Osteoblast (primary cell): ENCODE measurements at places on chromosomes 11 and 22.
A peak's percentile ranks its signal among the peaks of the same experiment; 100 is the strongest.

DNA sequence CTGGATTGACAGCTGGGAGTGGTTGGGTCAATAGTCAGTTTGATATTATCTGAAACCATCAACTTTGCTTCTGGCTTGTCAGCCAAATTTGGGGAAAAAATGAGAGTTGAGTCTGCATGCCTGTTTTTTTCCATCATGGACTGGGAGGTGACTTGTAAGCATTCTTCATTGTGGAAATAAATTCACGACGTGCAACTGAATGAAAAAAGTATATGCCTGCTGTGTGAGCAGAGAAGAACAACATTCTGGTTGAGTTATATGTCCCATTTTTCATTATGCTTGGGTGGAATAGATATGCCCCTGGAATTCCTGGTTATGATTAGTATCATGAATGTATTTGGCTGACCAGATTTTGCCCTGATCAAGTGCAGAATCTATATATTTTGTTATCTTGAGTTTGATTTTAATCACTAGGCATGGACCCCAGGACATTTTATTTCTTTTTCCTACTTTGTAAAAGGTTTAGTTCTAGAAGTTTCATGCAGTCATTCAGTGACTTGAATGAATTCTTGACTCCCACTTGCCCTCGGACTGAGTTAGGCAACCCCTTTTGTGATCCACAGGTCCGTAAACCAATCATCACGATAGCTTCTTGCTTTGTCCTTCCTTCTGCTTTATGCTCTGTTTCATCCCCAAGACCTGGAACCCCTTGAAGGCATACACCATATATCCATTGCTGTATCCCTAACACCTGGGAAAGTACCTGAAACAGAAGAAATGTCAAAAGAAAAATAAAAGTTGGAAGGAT, 205.8 kb downstream of the NAV2 start:
- DNase-seq, result peak; percentile 67

DNA sequence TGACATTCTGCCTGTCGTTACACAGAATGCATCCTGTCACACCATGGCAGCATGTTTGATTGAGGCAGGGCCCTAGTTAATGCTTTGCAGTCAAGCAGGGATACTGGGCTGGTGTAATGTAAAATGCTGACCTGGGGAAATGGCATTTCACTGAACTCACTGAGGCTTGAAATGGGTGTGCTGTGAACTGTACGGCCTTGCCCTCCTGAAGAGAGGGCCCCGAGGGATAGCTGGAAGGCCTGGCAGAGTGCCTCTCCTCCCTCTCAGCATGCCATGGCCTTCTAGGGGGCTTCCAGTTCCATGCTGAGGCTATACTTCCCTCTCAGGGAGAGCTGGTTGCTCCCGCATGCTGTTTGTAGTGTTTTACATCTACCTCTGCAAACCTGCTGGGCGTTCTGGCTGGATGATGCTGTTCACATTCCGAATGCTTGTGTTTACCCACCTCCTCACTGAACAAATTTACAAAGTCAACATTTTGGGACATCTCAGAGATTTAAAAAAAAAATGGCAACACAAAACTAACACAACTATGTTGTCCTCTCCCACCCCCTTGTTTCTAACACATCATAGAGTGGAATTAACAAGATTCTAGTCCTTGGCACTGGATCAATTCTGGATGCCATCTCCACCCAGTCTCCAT, 416.7 kb upstream of the CADM1 start:
- no peak for DNase-seq

DNA sequence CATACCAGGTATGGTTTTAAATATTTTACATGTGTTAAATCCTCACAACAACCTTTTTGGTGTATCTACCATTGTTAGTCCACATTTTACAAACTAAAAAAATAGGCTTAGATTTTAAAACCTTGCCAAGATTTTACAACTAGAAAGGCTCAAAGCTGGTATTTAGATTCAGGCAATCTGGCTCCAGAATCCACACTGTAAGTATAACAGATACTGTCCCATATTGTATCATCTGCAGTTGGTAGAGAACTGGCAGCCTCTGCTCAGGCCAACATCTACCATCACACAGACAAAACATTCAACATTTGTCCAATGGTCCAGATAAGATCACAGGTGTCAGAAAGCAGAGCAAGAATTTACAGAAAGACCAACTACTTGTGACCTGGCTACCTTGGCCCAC, 30.9 kb downstream of the CSNK2A3 start:
- DNase-seq, result no peak

DNA sequence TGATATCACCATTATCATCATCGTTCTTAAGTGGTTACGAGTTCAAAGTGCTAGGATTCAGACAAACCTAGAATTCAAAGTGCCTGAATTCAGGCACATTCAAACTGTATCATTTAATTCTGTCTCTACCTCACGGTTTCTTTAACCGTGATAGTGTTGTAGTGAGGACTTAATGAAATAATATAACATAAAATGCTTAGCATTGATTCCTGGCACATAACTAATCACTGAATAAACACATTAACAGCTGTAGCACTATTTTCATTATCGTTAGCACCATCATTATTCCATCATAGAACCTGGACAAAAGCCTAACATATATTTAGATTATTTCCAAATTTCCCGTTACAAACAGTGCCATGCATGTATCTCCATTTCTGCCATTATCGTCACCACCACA, 102.0 kb downstream of the WNT11 start:
- DNase-seq, result no peak

DNA sequence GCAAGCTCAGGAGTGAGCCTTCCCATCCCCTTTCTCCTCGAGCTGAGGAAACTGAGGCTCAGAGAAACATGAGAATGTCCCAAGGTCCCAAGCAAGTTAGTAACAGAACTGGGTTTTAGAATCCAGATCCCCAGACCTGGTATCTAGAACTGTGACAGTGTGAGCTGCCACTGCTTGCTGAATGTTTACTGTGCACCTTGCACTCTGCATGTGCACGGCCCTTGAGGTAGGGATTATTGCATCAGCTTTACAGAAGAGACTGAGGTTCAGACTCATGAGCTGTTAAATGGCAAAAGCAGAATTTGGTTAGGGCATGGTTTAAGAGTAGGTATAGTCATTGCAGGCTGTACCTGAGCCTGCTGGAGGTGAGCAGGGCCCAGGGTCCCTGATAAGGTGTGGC, 3.8 kb upstream of the MPPED1 start:
- DNase-seq, result no peak

GRCh38 chr22:31947296-31947695, 3.0 kb downstream of the YWHAH start:
- peak; percentile 44 for DNase-seq

DNA sequence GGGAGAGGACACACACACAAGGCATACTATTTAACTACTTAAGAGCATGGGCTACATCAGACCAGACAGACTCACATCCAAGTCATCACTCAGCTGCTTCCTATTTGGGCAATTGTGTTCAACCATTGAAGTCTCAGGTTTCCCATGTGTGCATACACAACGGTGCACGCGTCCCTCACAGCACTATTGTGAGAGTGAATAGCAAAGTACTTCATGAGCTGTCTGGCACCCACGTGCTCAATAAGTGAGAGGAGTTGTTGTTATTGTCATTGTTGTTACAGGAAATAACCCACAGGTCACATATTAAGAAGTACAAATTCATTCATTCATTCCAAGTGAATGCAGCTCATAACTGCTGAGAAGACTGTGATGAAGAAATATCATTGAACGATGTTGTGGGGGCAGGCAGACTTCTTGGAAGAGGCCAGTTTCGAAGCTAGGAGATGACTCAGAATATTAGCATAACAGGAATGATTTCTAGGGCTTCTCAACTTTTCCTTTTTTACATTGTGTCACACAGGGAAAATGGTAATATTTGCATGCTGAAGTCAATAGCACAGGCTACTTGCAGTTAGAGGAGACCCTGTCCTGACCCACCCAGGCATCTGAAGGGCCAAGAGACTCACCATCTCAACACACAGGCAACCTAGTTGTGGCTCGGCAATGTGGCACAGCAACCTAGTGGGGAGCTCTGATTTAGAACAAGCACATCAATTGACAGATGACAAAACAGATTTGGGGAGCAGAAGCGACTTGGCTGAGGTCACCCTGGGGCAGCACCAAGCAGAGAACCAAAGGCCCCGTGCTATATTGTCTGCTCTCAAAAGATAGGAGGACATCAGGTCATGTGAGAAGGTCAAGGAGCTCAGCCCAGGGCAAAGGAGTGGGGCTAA, 606.0 kb downstream of the BUD13 start:
- no peak for DNase-seq

DNA sequence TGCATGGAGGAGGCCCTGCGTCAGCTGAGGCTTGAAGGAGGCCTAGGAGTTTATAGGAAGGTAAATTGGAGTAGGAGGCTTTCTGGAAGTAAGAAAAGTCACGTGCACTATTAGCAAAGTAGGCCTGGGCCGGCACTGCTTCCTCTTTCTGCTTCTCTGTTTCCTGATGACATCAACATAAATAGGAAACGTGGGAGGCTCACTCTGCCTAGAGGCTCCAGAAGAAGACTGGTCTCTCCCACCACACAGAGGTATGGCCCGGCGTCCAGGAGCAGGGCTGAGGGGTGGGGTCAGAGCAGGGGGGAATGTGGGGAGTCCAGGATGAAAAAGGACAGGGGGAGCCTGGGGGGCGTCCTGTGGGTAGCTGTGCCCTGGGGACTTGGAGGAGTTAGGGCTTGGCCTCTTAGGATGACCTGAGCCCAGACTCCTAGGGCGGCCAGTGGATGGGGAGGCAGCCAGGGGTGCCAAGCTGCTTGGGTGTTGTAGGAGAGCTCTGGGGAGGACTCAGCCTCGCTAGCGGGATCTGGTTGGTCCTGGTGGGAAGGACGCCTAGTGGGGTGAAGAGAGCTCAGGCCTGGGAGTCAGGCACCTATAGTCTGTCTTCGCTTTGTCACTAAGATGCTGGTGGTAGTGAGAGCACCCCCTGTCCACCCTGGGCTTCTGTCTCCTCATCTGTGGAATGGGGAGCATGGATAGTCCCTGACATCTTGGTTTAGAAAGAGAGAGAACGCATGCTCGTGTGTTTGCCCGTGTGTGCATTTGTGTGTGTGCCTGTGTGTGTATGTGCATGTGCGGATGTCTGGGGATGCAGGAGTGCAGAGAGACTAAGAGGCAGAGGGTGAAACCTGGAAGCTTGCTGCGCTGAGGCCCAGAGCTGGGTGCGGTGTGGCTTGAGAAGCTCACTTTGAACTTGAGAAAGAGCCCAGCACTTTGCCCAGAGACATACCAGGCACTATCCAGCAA, at the start of gene CSF2RB:
TSS of gene CSF2RB (plus strand) at position 202 of the 963 bp plus-strand sequence. CDS start 8,580 bp downstream, outside the sequence.
- peak; percentile 19 for DNase-seq

DNA sequence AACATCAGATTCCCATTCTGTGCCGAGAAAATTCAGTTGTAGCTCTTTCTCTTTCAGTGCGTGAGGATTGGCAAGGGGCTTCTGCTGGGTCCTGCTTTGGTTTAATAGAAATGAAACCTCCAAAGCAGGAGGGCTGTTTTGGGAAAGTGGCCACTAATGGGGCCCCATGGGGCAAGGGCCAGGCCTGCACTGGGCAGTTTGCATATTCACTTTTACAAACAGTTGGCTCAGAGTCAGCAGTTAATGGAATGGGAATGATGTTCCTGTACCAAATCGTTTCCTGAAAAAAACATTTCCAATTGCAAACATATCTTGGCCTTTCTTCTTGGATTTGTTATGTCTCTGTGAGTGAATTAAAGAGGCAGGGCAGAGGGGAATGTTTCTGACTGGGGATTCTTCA, 92.1 kb downstream of the PARVA start:
- DNase-seq, result peak; percentile 80

DNA sequence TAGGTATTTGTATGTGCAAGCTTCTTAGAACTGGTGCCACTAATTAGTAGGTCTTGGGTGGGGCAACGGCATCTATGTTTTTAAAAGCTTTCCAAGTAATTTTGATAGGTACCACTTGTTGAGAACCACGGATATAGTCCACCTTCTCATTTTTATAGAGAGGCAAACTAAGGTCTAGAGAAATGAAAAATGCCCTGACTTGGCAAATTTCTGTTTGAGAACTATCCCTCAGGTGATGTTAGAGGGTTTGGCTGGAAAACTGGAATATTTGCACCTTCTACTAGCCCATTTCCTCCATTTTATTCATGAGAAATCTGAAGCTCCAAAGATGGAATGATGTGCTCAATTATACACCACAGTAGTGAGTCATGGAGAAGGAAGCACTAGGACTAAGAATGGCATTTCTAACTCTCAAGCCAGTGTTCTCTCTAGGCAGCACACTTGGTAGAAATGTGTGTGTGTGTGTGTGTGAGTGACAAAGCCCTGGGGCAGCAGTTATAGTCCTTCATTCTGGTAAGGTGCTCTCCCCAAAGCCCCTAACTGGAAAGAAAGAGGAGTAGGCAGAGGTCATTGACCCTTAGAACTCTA, 1.8 kb upstream of the TMEM86A start:
- peak; percentile 94 for DNase-seq

- DNase-seq, result no peak
Measured at GRCh38 chr11:68141246-68142027, 20.2 kb upstream of the CHKA start.

GRCh38 chr11:2467695-2468055, 22.9 kb downstream of the KCNQ1 start:
- no peak for DNase-seq

- no peak for DNase-seq
Measured at GRCh38 chr22:22593964-22594656, 35.0 kb upstream of the PRAME start.

GRCh38 chr22:20290045-20290392, 21.9 kb upstream of the RTN4R start:
- DNase-seq, result no peak

DNA sequence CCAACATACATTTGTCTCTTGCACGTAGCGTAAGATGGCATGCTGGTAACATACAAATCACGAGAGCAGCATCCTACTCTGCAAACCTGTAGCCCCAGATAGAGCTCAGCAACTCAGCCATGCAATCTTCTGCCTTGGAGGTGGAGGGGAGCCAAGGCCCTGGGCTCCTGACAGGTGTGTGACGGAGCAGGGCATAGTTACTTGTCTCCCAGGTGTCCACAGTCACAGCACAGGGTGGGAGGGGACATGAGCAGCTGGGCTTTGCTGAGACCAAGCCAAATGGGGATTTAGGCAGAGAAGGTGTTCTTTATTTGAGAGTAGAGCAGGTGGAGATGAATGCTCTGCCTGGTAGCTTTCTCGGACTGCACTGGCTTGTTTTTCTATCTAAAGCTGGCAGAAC, 111.7 kb downstream of the TEAD1 start:
- no peak for DNase-seq

- peak; percentile 34 for DNase-seq
Measured at GRCh38 chr11:124880290-124880611, 15.0 kb downstream of the ROBO3 start.

GRCh38 chr11:67776852-67777520, 102.6 kb upstream of the ALDH3B2 start:
- DNase-seq, result no peak

DNA sequence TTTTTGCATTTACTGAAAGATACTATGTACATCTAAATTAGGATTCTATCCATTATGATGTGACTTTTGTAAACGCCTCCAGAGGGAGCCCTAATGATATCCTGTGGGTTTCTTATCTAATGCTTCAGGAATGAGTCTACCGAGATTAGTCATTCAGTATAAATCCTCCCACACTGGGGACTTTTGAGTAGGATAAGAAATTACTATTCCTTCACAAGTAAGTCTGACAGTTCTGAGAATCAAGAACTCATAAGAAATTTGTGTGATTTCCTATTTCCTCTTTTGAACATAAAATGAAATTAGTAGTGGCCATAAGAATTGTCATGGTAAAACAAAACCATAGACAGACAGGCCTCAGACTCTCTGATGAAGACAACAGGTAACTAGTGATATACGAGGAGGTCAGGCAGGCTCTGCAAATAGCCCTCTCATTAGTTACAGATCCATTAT, 10.0 kb upstream of the OR5M1 start:
- DNase-seq, result peak; percentile 6

- peak; percentile 69 for DNase-seq
Measured at GRCh38 chr11:12376259-12377081, 901 bp upstream of the PARVA start.

GRCh38 chr11:57001674-57002401, 13.1 kb downstream of the OR5AK2 start:
- peak; percentile 46 for DNase-seq

- no peak for DNase-seq
Measured at GRCh38 chr11:110415081-110415480, 14.7 kb upstream of the FDX1 start.
